Nucleus accumbens (tissue), 56 donors: ENCODE measurements at places on chromosomes 11 and 22.

DNA sequence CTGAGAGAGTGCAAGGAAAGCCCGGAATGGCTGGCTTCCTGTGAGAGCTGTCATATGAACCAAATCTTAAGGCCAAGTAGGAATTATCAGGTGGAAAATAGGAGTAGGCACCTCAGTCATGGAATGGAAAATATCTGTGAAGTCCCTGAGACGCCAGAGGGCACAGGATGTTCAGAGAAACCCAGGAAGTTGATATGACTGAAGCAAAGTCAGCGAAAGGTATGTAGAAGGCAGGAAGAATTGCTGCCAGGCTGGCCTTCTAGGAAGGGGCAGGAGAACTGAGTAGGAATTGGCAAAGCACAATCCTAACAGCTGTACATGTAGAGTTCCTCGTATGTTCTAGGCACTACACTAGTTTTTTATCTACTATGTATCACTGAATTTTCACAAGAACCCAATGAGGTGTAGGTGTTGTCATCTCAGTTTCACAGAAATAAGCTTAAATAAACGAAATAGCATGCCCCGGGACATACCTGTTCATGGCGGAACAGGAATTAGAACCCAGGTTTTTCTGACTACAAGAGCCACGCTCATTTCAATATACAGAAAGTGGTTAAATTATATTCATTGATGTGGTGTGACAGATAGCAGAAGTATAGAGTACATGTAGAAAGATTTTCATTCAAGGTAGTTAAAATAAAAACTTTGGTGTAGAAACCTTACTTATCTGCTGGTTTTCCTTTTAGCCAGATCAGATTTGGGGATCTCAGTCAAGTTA is 17.0 kb downstream of the HMGXB4 start:
- DNase-seq = no peak

- no peak for DNase-seq
Measured at GRCh38 chr11:44138980-44139379, 43.5 kb downstream of the EXT2 start.

DNA sequence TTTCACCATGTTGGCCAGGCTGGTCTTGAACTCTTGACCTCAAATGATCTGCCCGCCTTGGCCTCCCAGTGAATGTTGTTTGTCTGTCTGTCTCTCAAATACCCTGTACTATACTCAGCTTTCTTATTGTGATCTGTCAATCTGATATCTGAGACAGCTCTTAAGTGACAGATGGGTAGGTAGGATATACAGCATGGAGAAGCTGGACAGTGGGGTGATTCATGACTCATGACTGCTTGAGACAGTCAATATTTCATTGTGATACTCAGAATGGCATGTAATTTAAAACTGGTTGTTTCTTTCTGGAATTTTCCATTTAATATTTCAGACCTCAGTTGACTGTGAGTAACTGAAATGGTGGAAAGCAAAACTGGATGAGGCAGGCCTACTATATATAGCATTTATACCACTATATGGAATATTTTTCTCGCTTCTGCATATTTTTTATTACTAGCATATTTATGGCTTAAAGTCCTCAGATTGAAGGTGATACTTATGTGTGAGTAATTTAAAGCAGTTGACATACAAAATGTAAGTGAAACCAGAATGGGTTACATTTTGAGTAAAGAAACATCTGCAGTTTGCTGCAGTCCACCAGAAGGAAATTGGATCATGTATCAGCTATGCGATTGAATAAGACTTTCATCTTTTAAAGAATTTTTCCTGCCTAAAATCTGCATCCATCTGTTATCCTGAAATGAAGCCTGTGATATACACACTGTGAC is 22.3 kb downstream of the ARHGAP42 start:
- no peak for DNase-seq

- no peak for DNase-seq
Measured at GRCh38 chr11:27470166-27470565, 2.4 kb downstream of the LGR4 start.

- DNase-seq = no peak
Measured at GRCh38 chr11:63873311-63873710, 34.4 kb downstream of the MARK2 start.

DNA sequence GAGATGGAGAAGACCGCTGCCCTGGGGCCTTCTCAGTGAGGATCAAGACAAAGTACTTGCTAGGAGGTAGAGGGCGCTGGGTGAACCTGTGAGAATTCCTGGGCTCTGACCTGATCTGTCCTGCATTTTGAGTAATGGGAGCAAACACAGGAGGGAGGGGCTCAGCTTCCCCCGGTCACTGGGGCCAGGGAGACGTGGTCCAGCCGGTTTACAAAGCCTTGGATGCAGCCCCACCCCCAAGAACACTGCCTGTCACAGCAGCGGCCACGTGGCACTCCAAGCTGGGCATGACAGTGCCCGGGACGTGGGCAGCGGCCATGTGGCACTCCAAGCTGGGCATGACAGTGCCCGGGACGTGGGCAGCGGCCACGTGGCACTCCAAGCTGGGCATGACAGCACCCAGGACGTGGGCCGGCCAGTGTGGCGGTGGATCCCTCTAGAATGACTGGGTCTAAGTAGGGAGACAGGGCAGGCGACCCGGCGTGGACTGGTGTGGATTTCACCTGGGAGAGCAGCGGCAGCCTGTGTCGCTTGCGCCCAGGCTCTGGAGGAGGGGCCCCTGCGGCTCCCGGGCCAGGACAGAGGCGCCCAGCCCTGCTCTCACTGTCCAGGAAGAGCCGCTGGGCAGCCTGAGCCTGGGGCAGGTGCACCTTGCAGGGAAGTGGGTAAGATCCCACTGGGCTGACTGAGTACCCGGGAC is 2.5 kb upstream of the TTLL8 start:
- no peak for DNase-seq

- DNase-seq = no peak
Measured at GRCh38 chr22:24402460-24403192, 24.8 kb upstream of the ADORA2A start.

GRCh38 chr11:126345759-126346585 is 9.5 kb upstream of the ST3GAL4 start:
- no peak for DNase-seq

DNA sequence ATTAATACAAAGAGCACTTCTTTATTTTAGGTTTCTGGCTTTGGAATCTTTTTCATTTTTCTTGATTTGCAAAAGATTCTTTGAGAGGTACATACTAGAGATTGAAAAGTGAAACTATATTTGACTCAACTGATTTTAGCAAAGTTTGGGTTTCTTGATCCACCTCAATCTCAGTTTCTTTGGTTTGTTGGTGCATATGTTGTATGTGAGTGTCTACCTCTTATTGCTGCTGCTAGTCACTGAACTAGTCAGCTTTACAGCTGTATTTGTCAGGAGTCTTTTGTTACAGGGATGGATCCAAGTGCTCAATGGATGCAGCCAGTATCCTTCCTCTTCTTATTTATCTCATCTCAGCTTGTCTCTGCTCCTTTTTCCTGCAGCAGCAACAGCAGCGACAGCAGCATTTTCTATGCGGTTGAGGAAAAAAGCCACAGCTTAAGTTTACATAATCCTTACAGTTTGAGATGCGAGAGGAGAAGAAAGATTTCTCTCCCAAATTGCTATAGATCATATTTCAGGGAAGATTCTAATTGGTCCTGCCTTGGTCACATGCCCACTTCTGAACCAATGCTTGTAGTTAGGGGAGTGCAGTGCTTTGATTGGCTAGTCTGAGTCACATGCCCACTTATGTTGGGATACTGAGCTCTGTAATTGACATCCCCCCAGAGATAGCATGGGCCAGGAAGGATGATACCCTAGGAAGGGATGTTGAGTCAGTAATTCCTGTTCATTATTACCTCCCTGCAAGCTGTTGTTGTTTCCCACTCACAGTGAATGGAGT is 10.0 kb upstream of the ZNRF3 start:
- no peak for DNase-seq

DNA sequence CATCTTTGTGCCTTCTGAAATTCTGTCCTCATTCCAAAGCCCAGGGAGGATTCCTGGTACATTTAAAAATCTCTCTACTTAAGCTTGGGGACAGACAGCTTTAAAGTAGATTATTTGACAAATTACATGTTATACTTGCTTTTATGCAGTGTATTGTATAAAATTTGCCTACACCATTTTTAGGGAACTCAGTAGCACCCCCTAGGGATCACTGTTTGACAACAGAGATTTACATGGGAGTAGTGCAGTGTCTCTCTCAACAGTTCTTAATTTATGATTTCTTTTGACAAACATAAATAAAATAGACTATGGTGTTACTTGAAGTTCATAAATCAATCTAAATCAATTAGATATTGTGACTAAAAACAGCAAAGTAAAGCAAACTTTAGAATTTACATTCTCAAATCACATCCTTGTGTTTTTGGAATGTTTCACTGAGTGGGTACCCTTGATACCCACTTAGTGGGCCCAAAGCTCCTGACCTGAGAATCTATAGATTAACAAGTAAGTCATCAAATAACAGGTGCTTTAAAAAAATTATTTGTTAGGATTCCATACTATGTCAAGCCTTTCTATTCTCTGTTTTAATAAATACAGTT is 428.8 kb downstream of the DYNC2H1 start:
- no peak for DNase-seq

DNA sequence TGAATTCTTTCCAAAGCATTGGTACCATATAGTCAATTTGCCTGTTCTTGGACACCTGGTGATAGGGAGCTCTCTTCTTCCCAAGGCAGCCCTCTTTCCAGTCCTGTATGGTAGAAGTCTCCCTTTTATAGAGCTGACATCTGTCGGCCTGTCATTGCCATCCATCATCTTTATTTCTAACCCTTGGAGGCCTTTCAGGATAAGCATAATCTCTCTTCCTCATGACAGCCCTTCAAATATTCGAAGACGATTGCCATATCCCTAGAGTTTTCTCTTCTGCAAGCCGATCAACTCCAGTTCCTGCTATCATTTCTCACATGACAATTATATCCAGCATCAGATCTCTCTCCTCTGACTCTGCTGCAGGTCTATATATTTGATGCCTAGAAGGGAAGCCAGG is 32.7 kb upstream of the SYN3 start:
- no peak for DNase-seq

- DNase-seq = no peak
Measured at GRCh38 chr11:614021-614622, 1.6 kb downstream of the IRF7 start.

- DNase-seq = no peak
Measured at GRCh38 chr11:93256623-93257022, 58.8 kb upstream of the SLC36A4 start.

DNA sequence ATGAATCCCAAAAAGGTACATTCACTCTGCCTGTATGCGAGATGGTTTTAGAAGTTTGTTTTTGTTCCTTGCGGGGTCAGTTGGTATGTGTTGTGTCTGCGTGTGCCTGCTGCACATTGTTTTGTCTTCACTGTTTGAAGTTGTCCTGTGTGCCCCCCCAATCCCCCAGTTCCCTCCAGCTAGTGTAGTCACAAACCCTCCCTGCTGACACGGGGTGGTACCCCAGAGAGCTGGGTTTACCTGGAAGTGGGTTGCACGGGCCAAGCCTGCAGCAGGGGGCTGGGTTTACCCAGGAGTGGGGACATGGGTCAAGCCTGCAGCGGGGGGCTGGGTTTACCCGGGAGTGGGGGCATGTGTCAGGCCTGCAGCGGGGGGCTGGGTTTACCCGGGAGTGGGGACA is 22.2 kb downstream of the CTTN start:
- no peak for DNase-seq

DNA sequence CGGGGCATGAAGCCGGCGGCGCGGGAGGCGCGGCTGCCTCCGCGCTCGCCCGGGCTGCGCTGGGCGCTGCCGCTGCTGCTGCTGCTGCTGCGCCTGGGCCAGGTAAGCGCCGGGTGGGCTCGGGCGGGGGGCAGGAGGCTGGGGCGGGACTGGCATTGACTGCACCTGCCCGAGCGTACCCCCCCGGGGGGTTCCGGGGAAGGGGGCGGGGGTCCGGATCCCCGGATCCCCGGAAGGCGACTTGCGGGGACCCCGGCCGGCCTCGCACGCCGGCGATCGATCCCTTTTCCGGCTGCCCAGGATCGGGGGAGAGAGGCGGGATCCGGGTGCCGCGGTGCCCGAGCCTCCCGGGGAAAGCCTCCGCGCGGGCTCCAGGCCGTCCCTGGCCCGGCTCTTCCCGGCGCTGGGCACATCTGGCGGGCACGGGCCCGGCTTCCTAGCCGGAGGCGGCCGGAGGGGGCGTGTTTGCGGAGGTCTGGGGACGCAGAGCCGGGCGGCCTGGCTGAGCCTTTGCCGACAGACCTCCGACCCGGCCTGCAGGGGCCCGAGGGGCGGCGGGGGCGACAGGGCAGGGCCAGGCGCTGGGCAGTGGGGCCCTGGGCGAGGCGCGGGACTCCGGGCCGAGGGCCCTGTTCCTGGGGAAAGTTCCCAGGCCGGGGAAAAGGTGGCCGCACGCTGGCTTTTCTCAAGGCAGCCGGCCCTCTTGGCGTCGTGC is 705 bp downstream of the PTPRJ start:
- no peak for DNase-seq

- no peak for DNase-seq
Measured at GRCh38 chr22:38925571-38926041, 31.8 kb upstream of the APOBEC3A start.

- no peak for DNase-seq
Measured at GRCh38 chr11:95434489-95435057, 203.6 kb upstream of the SESN3 start.

- DNase-seq = no peak
Measured at GRCh38 chr11:124896071-124896750, 1.5 kb downstream of the ROBO4 start.

DNA sequence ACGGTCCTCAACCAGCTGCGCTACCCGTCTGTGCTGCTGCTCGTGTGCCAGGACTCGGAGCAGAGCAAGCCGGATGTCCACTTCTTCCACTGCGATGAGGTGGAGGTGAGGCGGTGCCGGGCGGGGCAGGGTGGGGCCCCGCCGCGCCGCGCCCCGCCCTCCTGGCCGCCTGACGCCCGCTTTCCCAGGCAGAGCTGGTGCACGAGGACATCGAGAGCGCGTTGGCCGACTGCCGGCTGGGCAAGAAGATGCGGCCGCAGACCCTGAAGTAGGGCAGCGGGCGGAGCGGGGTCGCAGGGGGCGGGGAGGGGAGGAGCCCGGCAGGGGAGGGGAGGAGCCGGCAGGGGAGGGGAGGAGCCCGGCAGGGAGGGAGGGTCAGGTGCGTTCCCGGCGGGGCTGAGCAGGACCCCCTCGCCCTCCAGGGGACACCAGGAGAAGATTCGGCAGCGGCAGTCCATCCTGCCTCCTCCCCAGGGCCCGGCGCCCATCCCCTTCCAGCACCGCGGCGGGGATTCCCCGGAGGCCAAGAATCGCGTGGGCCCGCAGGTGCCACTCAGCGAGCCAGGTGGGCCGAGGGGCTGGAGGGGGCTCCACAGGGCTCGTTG is 14.7 kb downstream of the EPS8L2 start:
- DNase-seq = no peak

- no peak for DNase-seq
Measured at GRCh38 chr11:73859671-73860070, 17.0 kb downstream of the COA4 start.

- DNase-seq = no peak
Measured at GRCh38 chr11:71501071-71501985, 25.7 kb upstream of the KRTAP5-7 start.

DNA sequence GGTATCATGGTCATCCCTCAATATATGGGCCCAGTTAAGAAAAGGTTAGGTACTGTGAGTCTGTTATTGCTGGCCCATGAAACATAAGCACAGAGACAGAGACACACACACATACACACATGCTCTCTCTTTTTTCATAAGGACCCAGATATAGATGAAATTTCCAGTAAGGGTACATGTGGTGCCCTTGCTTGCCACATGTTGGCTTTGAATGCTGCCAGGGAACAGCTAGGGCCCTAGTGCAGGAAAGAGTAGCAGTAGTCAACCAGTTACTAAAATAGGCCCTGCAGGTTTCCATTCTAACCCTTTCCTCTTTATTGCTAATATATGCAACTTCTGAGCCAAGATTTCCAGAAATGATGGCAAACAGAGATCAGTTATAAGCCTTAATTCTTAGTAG is 9.1 kb downstream of the SNX19 start:
- no peak for DNase-seq
